ENCODE measurements at places on chromosomes 1 and 21.

- DNase-seq: no peak
Measured at GRCh38 chr1:155983191-155984024, 5.1 kb upstream of the ARHGEF2 start.

GRCh38 chr1:29290414-29290985 is 54.2 kb downstream of the PTPRU start:
- DNase-seq: no peak

DNA sequence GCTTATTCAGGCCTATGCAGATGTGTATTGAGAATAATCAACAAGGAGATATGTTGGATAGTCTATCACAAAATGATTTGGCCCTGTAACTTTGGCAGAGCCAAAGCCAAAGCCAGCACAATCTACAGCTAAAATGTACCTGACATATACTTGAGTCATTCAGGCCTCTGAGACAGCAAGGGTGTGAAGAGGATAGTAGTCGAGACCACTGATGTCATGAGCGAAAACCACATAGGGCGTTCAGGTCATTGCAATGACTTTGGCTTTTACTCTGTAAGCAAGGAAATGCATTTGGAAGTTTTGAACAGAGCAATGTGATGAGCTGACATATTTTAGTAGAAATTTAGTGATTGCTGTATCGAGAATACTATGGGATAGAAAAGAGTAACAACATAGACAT is 579.6 kb downstream of the AMY1C start:
- DNase-seq: no peak

- no peak for DNase-seq
Measured at GRCh38 chr21:16709866-16710550, 802.8 kb upstream of the CXADR start.

- no peak for DNase-seq
Measured at GRCh38 chr1:23673086-23673813, 18.4 kb upstream of the RPL11 start.

- DNase-seq: no peak
Measured at GRCh38 chr1:91669584-91670350, 169.1 kb downstream of the CDC7 start.

GRCh38 chr1:168477792-168478191 is 66.0 kb downstream of the XCL2 start:
- DNase-seq: no peak

GRCh38 chr1:102661481-102661880 is 446.8 kb downstream of the COL11A1 start:
- no peak for DNase-seq

GRCh38 chr1:81920245-81920740 is 119.6 kb downstream of the ADGRL2 start:
- DNase-seq: no peak

DNA sequence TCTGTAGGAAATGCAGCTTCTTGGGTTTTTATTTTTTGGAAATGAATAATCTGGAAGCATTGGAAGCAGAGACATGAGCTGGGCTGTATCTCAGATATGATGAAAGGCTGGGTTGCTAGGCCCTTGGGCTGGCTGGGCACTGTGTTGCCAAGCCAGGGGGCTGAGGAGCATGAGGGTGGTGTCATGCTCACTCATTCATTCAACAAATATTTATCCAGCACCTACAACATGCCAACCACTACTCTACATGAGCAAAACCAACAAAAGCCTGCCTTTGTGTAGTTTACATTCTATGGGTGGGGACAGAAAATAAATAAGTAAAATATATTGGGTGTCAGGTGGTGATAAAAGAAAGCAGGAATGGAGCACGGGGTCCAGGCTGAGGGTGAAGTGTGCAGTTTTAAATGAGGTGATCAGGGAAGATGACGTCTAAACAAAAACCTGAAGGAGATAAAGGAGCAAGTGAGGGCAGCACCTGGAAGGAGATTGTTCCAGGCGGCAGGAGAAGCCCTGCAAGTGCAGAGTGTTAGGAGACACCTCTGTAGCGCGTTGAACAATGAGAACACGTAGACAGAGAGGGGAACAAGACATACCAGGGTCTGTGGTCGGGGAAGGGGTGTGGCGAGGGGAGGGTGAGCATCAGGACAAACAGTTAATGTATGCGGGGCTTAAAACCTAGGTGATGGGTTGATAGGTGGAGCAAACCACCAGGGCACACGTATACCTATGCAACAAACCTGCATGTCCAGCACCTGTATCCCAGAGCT is 10.9 kb downstream of the TAGLN2 start:
- DNase-seq: no peak

DNA sequence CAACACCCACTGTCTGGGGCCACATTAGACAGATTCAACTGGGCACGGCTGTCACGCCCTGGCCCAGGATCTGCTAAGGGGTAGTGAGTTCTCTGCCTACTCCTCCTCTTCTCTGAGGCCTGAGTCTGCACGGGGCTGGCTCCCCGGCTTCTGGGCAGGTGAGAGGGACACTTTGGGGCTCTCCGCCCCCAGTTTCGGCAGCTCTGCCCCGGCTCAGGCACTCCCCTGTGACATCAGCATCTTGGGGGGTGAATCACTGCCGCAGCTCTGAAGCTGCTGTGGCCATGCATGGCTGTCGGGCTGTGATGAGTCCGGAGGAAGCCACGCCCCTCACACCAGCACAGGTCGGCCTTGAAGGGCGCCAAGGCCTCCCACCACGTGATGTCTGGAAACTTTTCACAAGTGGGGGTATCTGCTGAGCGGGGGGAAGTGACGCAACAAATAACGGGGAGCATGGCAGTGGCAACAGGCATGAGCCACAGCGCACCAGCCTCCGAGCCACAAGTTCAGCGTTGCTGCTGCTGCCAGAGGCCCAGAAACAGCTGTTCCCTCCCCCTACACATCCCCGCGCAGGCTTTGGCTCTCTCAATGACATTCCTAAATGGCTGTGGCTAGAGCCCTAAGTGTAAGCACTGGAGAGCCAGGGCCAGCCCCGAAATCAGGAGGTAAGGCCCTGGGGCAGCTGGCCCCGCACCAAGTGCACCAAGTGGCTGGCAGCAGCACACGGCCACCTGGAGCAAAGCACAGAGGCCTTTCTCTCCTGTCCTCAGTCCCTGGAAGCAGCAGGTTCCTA is 26.3 kb downstream of the ZBTB17 start:
- DNase-seq: peak; percentile 84

- no peak for DNase-seq
Measured at GRCh38 chr1:224565611-224566406, 50.3 kb upstream of the CNIH3 start.

GRCh38 chr1:246497331-246497915 is 9.7 kb downstream of the SMYD3 start:
- DNase-seq: no peak

DNA sequence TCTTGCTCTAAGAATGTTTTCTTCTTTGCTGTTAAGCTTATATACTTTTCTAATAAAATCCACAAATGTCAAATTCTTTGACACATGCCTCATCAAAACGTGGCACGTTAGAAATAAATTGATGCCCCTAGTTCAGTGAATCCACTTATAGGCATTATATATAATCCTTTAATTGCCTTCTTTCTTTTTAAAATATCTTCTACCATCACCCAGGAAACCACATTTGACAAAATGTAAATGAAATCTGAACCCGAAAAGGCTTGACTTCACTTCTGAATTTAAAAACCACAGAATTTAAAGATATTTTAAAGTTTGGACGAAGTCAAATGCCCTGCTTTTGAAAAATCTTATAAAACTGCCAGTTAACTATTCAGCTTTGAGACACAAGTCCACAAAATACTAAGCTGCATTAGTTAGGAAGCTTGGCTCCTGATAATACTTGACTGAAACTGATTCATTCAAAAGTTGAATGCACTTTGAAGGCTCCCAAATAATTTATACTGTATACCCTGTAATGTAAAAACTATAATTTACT is 22.4 kb upstream of the KIFAP3 start:
- no peak for DNase-seq

DNA sequence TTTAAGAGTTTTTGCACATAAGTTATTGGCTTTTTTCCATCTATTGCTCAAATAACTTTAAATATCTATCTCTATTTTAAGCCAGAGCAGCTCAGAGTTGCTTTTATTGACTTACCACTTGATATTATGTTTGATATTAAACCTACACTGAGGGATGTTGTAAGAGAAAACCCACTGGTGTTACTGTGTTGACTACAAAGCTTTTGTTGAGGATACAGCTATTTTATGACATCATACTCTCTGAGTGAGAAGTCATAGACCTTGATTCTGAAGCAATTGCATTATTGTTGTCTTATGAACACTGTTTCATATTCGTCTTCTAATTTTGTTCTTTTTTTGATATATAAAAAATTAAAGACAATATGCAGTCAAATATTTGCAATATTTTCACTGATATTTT is 560.4 kb downstream of the PTBP2 start:
- DNase-seq: no peak

DNA sequence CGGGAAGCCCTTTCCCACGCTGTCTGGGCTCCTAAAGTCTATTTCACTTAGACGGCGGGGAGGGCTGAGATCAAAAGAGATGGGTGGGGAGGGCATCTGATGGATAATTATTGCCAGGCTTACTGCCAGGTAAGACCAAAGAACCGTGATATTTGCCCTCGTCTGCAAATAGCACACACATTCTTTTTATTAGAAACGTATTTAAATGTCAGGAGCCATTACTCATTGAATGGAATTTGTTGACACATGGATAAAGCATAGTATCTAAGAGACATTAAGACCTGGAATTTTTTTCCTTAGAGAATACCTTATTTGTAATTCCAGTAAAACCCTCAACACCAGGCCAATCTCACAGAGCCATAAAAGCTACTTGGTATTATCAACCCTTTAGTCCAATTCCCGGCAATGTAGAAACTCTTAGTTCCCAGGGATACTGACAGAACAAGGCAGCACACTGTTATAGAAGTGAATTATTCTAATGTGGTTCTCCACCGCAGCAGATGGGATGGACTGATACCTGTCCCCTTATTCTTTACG is 10.6 kb downstream of the URB1 start:
- DNase-seq: no peak

- DNase-seq: no peak
Measured at GRCh38 chr1:22500471-22500870, 48.8 kb downstream of the ZBTB40 start.

- no peak for DNase-seq
Measured at GRCh38 chr1:13600762-13601453, 17.3 kb downstream of the PDPN start.

- DNase-seq: no peak
Measured at GRCh38 chr1:204445860-204446412, 34.3 kb upstream of the PPP1R15B start.

- no peak for DNase-seq
Measured at GRCh38 chr1:154581766-154582165, 14.2 kb downstream of the CHRNB2 start.

DNA sequence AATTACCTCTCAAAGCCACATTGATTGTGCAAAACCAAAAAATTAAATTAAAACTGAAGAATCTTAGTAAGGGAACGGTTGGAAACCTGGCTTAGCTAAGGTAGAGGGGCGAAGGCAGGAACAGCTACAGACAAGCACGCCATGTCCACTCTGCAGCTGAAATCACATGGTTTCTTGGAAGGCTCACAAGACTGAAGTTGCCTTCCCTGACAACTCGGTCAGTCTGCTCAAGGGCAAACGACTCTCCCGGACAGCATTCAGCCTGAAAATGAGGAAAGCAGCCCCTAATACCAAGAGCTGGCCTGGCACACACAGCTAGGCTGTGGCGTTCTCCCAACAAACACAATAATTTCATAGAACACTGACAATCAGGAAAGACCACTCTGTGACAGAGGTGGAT is 22.7 kb upstream of the BECN2 start:
- no peak for DNase-seq

DNA sequence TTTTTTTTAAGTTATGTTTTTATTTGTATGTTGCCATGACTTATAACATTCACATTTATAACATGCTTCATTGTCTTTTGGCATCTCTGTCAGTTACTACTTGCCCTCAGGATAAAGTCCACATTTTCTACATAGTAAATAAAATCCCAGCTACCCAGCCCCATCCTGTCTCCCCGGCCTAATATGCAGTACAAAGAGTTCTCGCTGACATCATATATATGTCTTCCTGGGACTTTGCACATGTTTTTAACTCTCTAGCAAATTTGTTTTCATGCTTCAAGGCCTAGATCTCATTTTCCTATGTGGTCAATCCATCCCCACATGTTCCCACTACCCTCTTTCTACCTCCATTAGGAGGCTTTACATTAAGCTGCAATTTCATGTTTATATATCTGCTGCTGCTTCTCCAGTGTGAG is 33.0 kb upstream of the IVNS1ABP start:
- DNase-seq: no peak

GRCh38 chr1:228783418-228784040 is 48.2 kb downstream of the RHOU start:
- no peak for DNase-seq

DNA sequence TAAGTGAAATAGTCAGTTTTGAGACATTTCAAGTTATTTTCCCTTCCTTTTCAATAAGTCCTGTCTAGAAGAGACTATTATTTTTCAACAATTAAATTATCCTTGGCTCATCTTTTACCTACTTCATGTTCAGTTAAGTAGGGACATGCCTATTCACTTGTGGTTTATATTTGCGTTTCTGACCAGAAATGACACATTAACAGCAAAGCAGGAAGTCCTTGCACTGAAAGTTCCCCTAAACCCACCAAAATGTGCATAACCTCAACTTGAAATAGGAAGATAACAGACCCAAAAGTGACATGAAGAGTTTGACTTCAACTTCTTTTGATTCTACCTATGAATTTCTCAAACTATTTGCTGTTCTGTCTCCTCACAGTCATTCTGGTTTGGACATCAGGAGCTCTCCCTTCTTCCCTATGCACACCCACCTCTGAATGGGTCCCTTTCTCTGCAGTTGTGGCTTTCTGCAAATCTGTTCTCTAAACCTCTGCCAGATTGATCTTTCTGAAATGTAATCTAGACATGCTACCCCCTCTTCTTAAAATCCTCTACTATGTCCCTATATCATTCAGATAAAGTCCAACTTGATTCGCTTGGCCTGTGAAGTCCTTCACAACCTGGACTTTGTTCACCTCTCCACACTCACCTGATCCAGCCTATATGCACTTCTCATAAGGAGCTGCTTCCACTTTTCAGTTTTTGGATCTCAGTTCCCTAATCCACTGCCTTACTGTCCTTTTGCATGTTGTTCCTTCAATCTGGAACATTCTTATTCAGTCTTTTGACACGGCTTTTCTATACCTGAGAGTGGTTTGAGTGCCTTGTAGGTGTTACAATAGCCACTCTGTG is 661.5 kb upstream of the ADGRL4 start:
- no peak for DNase-seq

GRCh38 chr1:90400131-90400530 is 317.0 kb downstream of the BARHL2 start:
- no peak for DNase-seq

GRCh38 chr1:22225858-22226589 is 83.1 kb upstream of the WNT4 start:
- no peak for DNase-seq

- no peak for DNase-seq
Measured at GRCh38 chr21:43318841-43319781, 107.8 kb downstream of the SIK1 start.

GRCh38 chr21:14918527-14918926 is 146.3 kb downstream of the NRIP1 start:
- DNase-seq: no peak

GRCh38 chr1:2178875-2179274 is 15.7 kb downstream of the FAAP20 start:
- no peak for DNase-seq

GRCh38 chr1:228833911-228834688 is 98.8 kb downstream of the RHOU start:
- DNase-seq: no peak

GRCh38 chr1:20660847-20661206 is 342 bp downstream of the DDOST start:
- DNase-seq: no peak

GRCh38 chr1:85371021-85371420 is 93.9 kb downstream of the DDAH1 start:
- DNase-seq: no peak

All from stimulated activated CD4-positive, alpha-beta T cell treated with anti-CD3 and anti-CD28 coated beads, Interleukin-1b, Interleukin-23, amount 100 ng/mL, for 1 hour (primary cell).